ENCODE measurements at places on chromosomes 1 and 21.

DNA sequence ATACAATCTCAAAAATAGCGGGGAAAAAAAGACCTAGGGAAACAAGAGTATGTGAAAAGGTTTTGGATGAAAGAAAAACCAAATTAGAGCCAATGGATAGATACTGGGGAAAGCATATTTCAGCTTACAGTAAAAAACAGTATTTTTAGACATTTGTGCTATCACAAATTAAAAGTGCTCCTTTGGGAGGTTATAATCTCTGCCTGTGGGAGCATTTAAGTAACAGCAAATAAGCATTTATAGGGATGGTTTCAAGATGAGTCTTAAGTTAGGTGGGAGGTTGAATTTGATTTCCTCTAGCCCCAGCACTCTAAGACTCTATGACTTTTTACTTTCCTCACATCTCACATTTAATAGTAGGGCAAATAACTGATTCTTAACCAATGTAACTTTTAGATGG is 79.6 kb upstream of the SLFNL1 start:
- DNase-seq, result no peak

GRCh38 chr1:92797297-92797696 is 12.4 kb upstream of the EVI5 start:
- no peak for DNase-seq

DNA sequence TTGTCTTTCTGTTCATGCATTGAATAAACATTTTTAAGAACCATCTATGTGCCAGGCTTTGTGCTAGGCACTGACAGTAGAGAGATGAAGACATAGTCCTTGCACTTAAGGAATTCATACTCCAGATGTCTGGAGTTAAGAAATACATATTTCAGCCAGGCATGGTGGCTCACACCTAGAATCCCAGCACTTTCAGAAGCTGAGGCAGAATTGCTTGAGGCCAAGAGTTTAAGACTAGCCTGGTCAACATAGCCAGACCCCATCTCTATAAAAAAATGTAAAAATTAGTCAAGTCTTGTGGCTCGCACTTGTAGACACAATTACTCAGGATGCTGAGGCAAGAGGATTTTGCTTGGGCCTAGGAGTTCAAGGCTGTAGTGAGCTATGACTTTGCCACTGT is 18.6 kb upstream of the YTHDF2 start:
- no peak for DNase-seq

- DNase-seq, result no peak
Observed at GRCh38 chr1:184867866-184868689, 106.2 kb downstream of the NIBAN1 start.

DNA sequence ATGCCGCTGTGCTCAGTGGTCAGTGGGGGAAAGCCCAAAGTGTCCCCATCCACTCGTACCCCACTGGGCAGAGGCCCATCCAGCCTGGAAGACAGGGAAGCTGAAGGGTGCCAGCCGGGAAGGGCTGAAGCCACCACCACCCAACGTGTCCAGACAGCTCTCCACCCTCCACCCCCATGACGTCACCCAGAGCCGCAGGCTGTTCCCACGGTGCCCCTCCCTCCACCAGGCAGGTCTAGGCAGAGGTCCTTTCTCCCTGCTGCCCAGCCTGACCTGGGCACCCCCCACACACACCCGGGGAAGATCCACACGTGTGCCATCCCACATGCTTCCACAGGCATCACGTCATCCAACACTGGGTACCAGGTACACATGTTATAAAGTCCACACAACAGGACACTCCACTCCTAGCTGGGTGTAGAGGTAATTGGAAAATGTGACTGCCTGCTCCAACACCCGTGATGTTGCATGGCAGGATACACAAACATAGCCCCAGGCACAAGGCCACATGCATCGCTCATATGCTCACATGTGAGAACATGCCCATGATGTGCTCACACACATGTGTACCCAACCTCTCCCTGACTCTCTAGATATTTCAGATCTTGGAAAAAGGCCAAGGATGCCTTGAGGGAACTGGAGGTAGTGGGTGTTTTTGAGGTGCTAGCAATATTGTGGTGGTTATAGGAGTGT is 5.1 kb upstream of the ARHGAP30 start:
- no peak for DNase-seq

- DNase-seq, result no peak
Observed at GRCh38 chr1:44644806-44645205, 29.5 kb downstream of the TMEM53 start.

GRCh38 chr1:192272732-192273131 is 44.1 kb upstream of the RGS21 start:
- no peak for DNase-seq

Measured in ACHN (cell line).